ENCODE measurements at places on chromosomes 1 and 21.

DNA sequence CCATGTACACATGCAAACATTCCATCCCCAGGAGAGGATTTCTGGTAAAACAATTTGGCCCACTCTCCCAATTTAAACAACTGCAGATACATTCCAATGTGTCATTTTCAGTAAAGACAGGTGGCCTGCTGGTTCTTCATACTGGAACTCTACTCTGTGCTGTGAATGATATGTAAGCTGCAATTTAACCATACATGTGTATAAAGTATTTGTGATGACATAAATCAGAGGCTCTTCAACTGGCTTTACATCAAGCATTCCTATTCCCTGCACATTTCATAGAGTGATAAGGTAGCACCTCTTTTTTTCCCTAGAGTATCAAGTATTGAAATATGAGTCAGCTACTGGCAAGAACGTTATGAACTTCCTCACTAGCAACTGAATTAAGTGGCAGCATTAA, 649.5 kb upstream of the ADGRL2 start:
- DNase-seq, result no peak

GRCh38 chr1:46166521-46167462, 8.1 kb upstream of the TSPAN1 start:
- peak; percentile 17 for DNase-seq

DNA sequence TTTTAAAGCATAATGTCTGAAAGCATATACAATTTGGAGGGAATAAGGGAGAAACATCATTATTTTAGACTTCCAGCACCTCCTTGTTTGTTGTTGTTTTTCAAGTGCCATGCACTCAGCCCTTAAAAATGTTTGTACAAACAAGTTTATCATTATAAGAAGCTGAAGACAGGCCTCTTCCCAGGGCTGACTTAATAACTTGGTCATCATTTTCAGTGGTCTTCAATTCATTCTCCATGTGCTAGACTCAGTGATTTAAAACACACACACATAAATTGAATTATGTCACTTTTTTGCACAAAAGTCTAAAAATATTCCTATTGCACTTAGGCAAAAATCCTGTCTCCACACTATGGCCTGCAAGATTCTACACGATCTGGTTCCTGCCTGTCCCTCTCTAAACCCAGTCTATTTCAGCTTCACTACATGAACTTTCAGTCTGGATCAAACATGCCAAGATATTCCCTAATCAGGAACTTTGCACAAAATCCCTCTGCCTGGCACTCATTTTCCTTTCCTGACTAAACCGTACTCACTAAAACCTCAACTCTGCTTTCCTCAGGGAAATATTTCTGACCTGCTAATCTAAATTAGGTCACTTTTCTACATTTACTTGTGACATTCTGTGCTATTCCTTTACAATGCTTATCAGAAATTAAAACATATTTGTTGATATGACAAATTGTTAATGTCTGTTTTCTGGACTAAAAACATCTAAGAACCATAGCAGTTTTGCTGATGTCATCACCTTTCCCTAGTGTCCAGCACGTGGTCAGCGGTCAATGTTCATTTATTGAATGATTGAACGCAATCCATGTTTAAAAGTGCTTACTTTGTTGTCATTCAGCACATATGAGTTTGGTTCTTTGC, 14.8 kb upstream of the GBP5 start:
- no peak for DNase-seq

GRCh38 chr1:68795956-68796355, 299.1 kb upstream of the DEPDC1 start:
- DNase-seq, result no peak

- no peak for DNase-seq
These were observed at the start of gene DNAH14 for GRCh38 chr1:224929335-224930237. Gene DNAH14, plus strand, starts transcription at chr1:224929675. Its CDS starts 23,028 bp downstream, at chr1:224952703.

- no peak for DNase-seq
These were observed 376.4 kb upstream of the KAZN start for GRCh38 chr1:14222086-14222485.

GRCh38 chr1:243963571-243963970, 87.5 kb upstream of the ZBTB18 start:
- DNase-seq, result no peak

DNA sequence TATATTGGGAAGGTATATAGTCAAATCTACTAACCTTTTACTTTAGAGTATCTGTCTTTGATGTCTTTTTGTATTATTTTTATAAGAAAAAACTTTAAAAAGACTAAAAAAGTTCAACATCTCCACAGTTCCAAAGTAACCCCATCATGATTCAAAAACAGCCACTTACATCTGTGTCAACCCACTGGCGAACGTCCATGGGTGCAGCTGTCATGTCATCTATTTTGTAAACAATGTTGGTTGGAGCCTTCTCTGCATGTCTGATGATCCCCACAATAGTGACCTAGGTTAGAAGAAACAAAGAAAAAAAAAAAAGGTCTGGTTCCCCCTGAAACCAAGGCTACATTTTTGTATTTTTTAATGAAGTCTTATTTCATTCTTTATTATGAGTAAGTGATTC, 28.0 kb upstream of the SMPDL3B start:
- no peak for DNase-seq

- peak; percentile 28 for DNase-seq
These were observed 128.8 kb downstream of the ADSS2 start for GRCh38 chr1:244322791-244323521.

DNA sequence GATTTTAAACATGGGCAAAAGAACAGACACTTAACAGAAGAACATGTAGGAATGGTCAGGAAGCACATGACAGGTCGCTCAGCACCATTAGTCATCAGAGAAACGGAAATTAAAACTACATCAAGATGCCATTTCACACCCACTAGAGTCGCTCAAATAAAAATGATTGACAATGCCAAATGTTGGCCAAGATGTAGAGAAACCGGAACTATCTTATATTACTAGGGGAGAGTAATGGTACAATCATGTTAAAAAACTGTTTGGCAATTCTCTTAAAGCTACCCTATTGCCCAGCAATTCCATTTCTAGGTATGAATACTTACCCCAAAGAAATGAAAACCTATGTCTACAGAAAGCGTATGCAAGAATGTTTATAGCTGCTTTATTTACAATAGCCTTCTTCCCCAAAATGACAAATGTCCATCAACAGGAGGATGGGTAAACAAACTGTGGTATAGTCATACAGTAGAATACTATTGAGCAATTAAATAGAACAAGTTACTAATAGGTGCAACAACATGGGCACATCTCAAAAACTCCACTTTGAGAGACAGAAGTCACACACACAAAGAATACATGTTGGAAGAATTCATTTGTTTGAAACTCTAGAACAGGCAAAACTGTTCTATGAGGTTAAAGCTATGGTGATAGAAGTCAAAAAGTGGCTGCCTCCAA, 92.8 kb downstream of the ETS2 start:
- DNase-seq, result no peak

DNA sequence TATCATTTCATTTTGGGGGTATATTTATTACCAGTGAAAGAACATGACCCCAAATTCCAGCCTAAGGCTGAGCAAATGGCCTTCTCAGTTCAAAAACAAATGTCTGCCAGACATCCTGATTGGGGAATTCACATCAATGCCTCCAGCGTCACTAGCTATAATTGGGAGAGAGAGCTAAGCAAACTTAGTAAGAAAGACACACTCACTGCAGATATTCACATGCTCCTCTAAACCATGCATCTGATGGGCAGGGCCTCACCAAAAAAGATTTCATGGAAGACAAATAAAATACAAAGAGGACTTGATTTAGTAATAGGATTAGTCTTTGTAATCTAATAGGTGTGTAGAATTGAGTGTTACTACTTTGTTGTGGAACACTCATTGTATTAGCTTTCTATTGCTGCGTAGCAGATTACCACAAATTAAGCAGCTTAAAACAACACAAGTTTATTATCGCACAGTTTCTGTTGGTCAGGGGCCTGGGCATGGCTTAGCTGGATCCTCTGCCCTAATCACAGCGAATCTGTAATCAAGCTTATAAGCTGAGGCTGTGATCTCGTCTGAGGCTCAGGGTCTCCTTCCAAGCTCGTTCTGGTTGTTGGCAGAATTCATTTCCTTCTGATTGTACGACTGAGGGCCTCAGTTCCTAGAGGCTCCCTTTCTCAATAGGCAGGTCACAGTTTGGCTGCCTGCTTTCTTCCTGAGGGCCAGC, 243.0 kb downstream of the PBX1 start:
- no peak for DNase-seq

- DNase-seq, result no peak
These were observed 44.8 kb upstream of the KIAA0040 start for GRCh38 chr1:175237389-175237788.

DNA sequence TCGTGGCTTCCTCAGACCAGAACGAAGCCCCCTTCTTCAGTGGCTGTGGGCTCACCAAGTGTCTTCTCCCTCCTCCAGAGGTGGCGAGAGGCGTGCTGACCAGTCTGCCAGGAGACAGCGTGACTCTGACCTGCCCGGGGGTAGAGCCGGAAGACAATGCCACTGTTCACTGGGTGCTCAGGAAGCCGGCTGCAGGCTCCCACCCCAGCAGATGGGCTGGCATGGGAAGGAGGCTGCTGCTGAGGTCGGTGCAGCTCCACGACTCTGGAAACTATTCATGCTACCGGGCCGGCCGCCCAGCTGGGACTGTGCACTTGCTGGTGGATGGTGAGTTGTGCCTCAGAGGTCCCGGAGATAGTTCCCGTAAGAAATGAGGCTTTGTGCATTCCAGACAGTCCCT, 24.0 kb downstream of the IL6R start:
- DNase-seq, result no peak

DNA sequence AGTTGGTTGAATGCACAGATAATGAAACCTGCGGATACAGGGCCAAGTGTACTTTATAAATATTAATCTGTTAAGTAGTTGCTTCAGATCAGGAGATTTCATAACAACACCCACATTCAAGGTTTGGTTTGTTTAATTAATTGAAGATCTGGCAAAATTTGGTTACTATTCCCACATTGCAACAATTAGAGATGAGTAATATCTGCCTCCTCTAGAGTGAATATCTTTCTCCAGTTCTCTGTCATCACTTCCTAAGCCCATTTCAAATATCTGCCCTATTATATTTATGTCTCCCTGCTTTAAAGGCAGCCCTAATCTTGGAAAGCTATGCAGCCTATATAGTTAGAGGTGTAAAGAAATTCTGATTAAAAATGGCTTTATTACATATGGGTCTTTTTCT, 61.4 kb downstream of the PPP2R5A start:
- DNase-seq, result no peak

- no peak for DNase-seq
These were observed 3.6 kb downstream of the NECAP2 start for GRCh38 chr1:16443975-16444770.

DNA sequence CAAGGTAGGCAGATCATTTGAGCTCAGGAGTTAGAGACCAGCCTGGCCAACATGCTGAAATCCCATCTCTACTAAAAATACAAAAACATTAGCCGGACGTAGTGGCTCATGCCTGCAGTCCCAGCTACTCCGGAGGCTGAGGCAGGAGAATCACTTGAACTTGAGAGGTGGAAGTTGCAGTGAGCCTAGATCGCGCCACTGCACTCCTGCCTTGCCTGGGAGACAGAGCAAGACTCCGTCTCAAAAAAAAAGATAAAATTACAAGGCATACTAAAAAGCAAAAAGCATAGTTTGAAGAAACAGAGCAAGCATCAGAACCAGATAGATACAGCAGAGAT, 61.2 kb upstream of the CDC42BPA start:
- no peak for DNase-seq

GRCh38 chr1:222223010-222223409, 324.9 kb downstream of the HHIPL2 start:
- DNase-seq, result no peak

- no peak for DNase-seq
These were observed 45.3 kb upstream of the RGS5 start for GRCh38 chr1:163248064-163248463.

- no peak for DNase-seq
These were observed 24.4 kb downstream of the BRWD1 start for GRCh38 chr21:39288987-39289386.

- no peak for DNase-seq
These were observed 690 bp downstream of the C1orf216 start for GRCh38 chr1:35717911-35718476.

- DNase-seq, result no peak
These were observed 7.7 kb downstream of the UBR4 start for GRCh38 chr1:19202396-19202795.

All from activated T-cell treated with anti-CD3 and anti-CD28 coated beads for 4 hours (primary cell).